NCI-H2029 treated with DMSO at 0.1 percent for 48 hours (cell line): ENCODE measurements at places on chromosomes 5 and 9.

DNA sequence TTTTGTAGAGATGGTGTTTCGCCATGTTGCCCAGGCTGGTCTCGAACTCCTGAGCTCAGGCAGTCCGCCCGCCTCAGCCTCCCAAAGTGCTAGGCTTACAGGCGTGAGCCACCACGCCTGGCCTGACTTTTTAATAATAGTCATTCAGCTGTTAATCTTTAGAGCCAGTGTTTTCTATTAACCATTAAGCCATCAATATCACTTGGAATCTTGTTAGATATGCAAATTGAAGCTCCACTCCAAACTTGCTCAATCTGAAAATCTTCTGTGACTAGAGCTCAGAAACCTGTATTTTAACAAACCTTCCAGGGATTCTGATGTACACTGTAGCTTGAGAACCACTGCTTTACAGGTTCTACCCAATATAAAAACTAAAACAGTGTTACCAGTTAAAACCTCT, 113.5 kb downstream of the CDC42SE2 start:
- no peak for DNase-seq

DNA sequence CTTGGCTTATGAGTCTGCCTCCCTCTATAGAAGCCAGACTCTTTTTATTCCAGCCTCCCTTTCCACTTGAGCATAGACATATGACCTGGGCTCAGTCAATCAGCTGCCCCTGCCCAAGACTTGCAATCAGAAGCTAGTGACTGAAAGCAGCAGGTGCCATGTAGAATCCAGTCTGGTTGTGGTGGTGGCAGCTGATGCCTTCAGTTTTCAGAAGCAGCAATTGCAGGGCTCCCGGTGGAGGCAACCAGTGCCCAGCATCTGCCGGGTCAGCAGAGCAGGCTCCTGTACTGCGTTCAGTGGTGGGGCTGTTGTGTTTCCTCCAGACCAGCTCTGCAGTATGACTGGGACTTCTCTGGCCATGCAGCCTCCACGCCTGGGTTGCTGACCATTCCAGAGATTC, 53.9 kb upstream of the PALM2AKAP2 start:
- DNase-seq, result no peak

- no peak for DNase-seq
Measured at GRCh38 chr5:175124251-175124813, 319.6 kb downstream of the DRD1 start.

GRCh38 chr9:99592834-99593574, 228.7 kb upstream of the NR4A3 start:
- DNase-seq, result no peak

DNA sequence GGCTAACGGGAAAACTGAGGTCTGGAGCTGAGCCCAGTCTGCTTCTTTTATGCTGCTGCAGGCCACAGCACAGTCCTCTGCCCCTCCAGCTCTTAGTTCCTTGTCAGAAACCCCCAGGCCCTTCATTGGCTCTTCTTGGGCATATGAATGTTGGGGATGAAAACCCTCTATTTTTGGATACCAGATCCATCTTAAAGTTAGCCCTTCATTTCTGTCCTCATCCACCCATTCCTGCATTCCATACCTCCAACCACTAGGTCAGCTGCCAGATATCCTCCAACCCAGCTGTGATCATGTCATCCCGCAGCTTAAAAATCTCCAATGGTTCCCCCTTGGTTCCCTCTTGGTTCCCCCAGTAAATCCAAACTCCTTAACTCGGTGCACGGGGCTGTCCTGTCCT, 1.8 kb upstream of the SLC25A51 start:
- no peak for DNase-seq

DNA sequence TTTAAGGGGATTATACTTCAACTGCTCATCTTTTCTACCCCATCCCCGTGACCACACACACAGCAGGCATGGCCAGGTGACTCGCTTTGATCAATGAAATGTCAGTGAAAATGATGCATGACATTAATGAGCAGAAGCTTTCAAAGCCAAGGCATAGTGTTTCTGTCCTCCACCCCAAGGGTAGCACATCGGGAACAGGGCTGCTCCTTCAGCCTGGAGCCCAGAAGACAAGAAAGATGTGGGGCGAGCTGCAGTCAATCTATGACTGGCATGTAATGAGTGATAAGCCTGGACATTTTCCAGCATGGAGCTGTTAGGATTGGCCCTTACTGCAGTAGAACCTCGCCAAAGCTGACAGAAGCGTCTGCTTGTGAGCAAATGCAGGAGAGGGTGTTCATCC, 122.6 kb upstream of the IRX2 start:
- DNase-seq, result no peak

GRCh38 chr5:154273028-154273617, 82.6 kb downstream of the GALNT10 start:
- DNase-seq, result no peak

DNA sequence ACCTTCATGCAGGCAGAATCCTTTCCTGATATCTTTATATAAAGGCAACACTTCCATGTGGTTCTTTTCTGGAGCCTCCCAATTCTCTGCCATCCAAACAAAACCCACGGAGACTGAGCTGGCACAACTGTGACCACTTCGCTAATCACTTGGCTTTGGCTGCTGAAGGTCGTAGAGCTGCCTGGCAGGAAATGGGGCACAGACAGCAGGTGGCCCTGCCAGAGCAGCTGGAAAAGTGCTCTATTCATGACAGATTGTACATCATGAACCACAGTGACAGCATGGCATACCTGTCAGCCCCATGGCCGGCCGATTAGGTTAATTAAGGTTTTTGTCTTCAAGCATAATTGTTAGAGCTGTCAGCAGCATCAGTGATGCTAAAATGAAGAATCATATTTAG, 141.9 kb upstream of the ANKRD55 start:
- DNase-seq, result peak; percentile 12

DNA sequence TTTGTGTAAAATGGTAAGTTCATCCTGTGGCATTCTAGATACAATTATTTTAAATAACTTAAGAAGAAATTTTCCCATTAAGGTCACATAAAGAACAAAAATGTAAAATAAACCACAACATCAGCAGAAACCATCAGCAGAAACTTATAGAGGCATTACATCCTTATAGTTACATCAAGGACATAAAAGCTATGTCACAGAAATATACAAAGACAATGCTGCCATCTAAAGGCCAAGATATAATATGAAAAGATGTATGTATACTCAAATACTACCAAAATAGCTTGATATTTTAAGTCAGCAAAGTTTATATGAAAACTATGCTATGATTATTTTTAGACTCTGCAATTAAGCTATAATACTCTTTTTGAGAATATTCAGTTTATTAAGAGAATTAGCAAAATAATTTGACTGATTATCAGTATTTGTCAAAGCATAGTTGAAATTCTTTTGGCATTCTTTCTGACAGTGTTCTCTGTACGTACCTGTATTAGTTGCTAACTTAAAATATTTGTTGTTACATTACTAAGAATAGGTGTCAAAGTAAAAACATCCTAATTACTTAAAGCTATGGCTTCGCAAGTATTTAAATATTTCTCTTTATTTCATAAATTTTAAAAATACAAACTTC, 36.2 kb downstream of the FBXL17 start:
- DNase-seq, result peak; percentile 22

DNA sequence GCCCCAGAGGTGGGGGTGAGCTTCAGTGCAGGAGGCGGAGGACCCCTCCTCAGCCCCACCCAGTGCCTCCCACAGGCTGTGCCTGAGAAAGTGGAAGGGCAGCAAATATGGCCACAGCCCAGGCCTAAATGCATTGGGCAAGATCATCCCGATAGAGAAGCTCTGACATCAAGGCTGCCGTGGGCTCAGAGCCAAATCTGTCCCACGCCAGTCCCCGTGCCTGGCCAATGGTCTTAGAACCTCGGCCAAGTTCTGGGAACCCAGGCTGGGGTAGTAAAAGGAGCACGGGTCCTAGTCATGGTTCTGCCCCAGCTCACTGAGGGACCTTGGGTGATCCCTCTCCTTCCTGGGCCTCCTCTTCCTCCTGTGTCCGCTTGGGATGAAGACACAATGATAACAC, 27.7 kb upstream of the TNIP1 start:
- DNase-seq, result no peak

- DNase-seq, result no peak
Measured at GRCh38 chr5:107630184-107630583, 40.6 kb downstream of the EFNA5 start.

- DNase-seq, result no peak
Measured at GRCh38 chr9:130137641-130138081, 34.5 kb upstream of the NCS1 start.

- DNase-seq, result no peak
Measured at GRCh38 chr5:76385540-76385939, 17.5 kb upstream of the IQGAP2 start.

DNA sequence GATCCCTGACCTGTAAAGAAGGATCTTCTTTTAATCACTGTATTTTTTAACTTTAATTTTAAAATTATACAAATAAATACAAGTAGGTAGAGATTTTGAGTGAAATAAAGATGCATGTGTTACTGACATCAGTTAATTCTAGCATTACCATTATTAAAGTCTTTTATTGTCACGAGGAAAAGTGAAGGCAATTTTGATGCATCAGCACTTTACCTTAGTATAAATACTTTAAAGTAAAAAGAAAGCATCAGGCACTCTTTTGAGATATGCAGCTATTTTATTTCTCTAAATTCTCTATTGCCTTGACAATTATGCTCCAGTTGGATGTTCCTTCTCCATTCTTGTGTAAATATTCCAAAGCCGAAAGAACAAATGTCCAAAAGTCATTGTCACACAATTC, 4.6 kb downstream of the HTR1A start:
- no peak for DNase-seq

GRCh38 chr9:121674952-121675351, 23.5 kb downstream of the DAB2IP start:
- no peak for DNase-seq

DNA sequence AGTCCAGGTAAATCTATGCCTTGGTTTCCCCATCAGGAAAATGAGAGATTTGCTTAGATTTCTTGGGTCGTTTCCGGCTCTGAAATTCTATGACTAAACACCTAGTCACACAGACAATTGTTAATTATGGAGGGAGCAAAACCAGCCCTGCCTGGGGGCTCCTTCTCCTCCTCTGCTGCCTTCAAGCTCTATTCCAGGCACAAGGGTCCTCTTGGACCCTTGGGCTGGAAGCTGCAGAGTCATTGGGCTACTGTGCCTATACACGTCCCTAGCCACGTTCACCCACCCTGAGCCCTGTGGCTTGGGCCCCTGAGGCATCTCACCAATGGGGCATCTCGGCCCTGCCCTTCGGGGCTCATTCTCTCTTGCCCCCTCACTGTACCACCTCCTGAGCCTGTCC, 73.8 kb upstream of the TBC1D2 start:
- no peak for DNase-seq

- no peak for DNase-seq
Measured at GRCh38 chr5:80713631-80714030, 58.8 kb upstream of the DHFR start.

DNA sequence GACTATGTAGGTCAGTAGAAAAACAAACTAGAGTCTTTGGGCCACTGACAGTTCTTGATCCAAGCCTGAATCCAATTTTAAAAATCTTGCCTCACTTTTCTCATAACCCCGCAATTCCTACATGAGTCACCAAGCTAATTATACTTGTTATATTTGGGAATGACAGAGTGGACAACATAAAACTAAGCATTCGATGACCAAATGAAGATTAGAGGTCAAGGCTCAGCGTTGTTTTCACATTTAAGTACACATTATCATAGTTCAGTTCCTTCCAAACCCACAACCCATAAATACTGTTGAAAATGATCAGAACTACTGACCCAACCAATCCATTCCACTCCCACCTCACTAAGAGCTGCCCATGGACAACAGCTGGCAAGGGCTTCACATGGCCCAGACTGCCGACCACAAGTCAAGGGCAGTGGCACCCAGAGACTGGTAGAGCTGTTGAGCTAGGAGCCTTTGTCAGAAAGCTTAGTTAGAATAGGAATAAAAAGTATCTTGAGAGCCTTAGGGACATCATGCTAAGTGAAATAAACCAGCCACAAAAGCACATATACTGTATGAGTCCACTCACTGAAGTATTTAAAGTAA, 64.2 kb downstream of the MYO10 start:
- DNase-seq, result no peak

DNA sequence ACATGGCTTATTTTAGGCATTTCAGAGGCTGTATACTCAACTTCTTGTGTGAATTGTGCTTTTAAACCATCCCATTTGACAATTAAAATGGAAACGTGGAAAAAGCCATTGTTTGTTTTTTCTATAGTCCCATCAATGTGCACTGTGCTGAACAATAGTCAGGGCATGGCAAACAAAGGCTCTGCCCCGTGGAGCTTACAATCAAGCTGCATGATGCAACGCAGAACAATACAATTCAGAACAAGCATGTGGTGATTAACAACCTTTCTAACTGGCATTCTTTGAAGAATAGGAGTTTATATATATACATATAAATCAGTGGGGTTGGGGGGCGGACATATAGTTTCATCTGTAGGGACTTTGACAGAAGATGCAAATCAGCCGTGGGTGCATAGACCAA, 2125.4 kb upstream of the WWC1 start:
- no peak for DNase-seq

DNA sequence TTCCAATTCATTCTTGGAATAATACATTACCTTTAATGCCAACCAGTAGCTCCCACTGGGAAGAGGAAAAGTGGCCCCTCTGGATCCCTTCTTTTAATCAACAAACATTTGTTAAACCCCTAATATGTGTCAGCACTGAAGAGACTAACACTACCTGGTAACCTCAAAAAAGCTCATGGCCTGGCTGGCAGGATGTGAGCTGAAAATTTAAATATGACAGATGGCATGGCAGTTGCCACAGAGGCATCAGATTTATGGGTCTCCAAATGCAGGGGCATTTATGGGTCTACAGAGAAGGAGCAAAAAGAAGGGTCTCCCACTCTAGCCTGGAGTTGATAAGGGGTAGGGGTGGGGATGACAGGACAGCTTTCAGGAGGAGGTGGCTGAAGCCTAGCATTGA, 12.5 kb downstream of the DNAH5 start:
- no peak for DNase-seq

DNA sequence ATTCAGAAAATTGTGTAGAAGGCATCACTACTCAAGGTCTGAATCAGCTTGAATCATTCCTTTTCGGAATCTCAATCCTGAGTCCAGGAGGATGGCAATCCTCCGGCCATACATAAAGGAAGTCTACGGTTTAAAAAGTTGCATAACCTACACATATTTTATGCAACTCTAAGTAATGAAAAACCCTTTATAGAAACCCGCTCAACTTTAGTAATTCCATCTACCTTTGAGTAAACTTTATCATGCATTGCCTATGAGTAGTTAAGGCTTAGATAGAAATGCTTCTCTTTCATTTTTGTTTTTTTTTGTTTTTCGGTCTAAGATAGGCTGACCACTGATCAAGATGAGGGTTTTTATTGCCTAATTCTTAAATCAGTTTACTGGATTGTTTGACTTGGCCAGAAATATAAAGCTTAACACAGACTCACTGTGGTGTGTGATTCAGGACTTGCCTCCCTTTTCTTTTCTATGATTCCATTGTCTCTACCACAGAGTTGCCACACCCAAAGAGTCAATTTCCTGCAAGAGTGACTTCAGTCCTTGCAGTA, 85.0 kb downstream of the LURAP1L start:
- no peak for DNase-seq

- no peak for DNase-seq
Measured at GRCh38 chr9:93473411-93473810, 20.0 kb upstream of the FAM120AOS start.

GRCh38 chr9:31736581-31737179, 647.8 kb upstream of the ACO1 start:
- DNase-seq, result no peak

GRCh38 chr5:82111191-82111590, 139.4 kb downstream of the ATG10 start:
- DNase-seq, result no peak

- no peak for DNase-seq
Measured at GRCh38 chr9:127143920-127144465, 21.6 kb upstream of the ANGPTL2 start.
